Vagina (tissue), 2 donors: ENCODE measurements at places on chromosomes 7 and 10.

GRCh38 chr10:125521721-125522680 is 161.0 kb downstream of the TEX36 start:
- H3K27ac ChIP-seq, result no peak overlapping the region
- no peak for DNase-seq
- no peaks in the 10 kb centered on the region for H3K4me1 ChIP-seq
- H3K27me3 ChIP-seq, result no peaks in the 10 kb centered on the region

DNA sequence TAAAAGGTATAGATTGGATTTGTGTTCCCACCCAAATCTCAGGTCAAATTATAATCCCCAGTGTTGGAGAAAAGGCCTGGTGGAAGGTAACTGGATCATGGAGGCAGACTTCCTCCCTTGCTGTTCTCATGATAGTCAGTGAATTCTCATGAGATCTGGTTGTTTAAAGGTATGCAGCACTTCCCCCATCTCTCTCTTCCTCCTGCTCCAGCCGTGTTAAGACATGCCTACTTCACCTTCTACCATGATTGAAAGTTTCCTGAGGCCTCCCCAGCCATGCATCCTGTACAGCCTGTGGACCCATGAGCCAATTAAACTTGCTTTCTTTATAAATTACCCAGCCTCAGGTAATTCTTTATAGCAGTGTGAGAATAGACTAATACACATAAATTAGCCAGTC is 39.1 kb downstream of the HTR7 start:
- H3K4me3 ChIP-seq, result no peak overlapping the region
- H3K36me3 ChIP-seq, result no peaks in the 10 kb centered on the region
- no peaks in the 10 kb centered on the region for H3K27me3 ChIP-seq
- DNase-seq, result no peak
- H3K4me1 ChIP-seq, result no peaks in the 10 kb centered on the region

DNA sequence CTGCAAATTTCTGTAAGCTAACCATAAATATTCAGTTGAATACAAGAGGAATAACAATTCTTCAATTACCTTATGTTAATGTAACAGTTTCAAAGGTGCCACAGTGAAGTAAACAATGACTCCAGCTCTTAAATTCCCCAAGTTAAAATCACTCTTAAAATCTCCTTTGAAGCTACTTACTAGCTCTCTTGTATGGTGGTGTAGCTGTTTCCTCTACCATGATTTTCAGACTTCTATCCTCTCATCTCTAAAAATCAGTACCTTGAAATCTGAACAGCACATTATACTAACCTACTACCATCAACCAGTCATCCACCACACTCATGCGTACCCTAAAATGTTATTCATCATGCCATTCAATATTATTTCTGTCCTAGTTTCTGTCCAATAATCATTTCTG is 29.6 kb downstream of the JMJD1C start:
- H3K4me3 ChIP-seq, result no peak overlapping the region
- H3K27me3 ChIP-seq, result no peaks in the 10 kb centered on the region
- H3K36me3 ChIP-seq, result no peaks in the 10 kb centered on the region
- H3K4me1 ChIP-seq, result peaks cover 26% of the 10 kb centered on the region

- DNase-seq, result no peak
- no peaks in the 10 kb centered on the region for H3K36me3 ChIP-seq
- H3K4me3 ChIP-seq, result no peak overlapping the region
- H3K27me3 ChIP-seq, result no peaks in the 10 kb centered on the region
- H3K4me1 ChIP-seq, result no peaks in the 10 kb centered on the region
- no peak overlapping the region for H3K27ac ChIP-seq
These were observed 81.3 kb downstream of the NRCAM start for GRCh38 chr7:108374899-108375298.

- no peaks in the 10 kb centered on the region for H3K27me3 ChIP-seq
- no peaks in the 10 kb centered on the region for H3K4me1 ChIP-seq
- H3K27ac ChIP-seq, result no peak overlapping the region
- H3K36me3 ChIP-seq, result no peaks in the 10 kb centered on the region
- peak; percentile 61 for DNase-seq
- no peak overlapping the region for H3K4me3 ChIP-seq
These were observed 293.5 kb upstream of the IGFBP3 start for GRCh38 chr7:46214526-46214925.
